ENCODE measurements at places on chromosomes 1 and 21.

- no peak for DNase-seq
Observed at GRCh38 chr21:44510508-44511218, 29.3 kb downstream of the KRTAP10-1 start.

DNA sequence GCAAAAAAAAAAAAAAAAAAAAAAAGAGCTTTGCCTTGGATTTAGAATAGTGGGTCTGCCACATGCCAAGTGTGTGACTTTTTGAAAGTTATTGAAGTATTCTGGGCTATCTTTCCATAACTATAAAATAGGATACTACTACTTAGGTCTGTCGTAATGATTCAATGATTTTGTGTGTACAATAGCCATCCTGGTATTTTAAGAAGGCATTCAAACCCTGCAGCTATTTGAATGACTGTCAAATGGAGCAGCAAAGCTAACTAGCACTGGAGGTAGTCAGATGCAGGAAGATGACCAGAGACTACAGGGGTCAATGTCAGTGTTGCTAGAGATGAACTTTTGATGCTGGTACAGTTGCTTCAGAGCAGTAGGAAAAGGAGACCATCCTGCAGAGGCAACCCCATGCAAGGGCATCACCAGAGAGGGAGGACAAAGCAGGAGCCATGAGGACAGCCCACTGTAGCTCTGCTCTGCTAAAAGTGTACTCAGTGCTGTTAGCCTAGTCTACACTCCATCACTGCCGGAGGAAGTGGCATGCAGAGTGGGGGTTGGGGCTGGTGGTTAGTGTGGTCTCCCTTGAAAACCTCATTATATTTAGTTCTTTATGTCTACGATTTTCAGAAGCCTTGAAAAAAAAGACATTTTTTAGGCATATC is 29.0 kb downstream of the DUSP10 start:
- no peak for DNase-seq

DNA sequence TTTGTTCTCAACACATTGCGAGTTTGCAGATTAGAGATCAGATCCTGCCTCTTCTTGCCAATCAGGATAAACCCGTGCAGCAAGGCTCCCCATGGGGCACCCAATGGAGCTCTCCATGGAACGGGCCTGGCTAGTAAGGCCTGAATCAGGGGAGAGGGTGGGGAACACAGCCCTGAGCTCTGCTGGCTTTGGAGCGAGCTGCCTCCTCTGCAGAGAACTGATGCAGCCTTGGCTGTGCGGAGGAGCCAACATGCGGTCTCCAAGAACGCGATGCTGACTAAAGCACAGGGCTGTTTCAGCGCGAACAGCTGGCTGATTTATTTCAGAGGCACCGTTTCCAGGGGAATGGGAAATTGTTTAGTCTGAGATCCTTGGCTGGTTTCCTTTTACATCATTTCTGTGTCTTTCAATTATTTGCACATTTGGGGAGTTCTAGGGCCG is 139.7 kb downstream of the TSEN15 start:
- DNase-seq, result no peak

- DNase-seq, result no peak
Observed at GRCh38 chr1:115492880-115493279, 148.9 kb upstream of the VANGL1 start.

DNA sequence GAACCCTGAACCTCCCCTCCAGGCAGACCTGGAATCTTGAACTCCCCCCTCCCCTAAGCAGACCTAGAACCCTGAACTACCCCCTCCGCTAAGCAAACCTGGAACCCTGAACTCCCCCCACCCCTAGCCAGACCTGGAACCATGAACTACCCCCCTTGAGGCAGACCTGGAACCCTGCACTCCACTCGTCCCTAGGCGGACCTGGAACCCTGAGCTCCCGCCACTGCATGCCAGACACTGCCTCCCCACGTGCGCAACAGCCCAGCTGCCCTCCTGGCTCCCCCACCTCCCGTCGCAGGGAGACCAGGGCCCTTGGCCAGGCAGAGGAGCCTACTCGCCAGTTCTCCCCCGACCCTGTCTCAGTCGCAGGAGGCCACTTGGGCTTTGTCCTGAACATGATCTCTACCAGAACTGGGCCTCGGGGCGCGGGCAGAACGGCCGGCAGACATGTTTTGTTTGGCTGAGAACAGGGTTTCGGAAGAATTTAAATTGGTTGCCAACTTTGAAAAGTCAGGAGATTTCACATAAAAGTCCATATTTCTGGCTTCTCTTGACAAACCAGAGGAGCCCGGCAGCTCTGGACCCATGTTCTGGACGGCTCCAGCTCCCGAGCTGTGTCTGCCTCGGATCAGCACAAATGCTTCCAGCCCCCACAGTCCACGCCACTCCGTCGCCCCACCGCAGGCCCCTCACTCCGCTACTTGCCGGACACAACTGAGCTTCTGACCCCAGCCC is 9.2 kb upstream of the PLEKHG5 start:
- no peak for DNase-seq

- no peak for DNase-seq
Observed at GRCh38 chr1:224751624-224752311, 135.7 kb downstream of the CNIH3 start.

DNA sequence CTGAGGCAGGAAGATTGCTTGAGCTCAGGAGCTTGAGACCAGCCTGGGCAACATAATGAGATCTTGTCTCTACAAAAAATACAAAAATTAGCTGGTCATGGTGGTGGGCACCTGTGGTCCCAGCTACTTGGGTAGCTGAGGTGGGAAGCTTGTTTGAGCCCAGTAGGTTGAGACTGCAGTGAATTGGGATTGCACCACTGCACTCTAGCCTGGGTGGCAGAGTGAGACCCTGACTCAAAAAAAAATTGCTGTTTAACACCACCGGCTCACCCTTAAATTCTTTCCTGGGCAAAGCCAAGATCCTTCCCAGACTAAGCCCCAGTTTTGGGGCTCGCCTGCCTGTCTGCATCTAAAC is 6.6 kb upstream of the NSUN4 start:
- DNase-seq, result no peak

DNA sequence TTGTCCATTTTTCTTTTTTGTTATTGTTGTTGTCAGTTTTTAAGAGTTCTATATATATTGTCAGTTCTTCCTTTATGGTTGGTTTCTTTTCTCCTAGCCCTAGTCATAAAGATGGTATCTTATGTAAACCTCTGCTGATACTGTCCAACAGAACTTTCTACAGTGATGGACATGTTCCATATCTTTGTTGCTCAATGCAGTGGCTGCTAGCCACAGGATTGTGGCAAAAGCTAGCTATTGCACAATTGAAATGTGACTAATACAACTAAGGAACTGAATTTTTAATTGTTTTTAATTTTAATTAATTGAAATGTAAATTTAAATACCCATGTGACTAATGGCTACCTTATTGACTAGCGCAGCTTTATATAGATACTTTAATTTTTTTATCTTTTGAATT is 411.8 kb upstream of the PTBP2 start:
- DNase-seq, result no peak

DNA sequence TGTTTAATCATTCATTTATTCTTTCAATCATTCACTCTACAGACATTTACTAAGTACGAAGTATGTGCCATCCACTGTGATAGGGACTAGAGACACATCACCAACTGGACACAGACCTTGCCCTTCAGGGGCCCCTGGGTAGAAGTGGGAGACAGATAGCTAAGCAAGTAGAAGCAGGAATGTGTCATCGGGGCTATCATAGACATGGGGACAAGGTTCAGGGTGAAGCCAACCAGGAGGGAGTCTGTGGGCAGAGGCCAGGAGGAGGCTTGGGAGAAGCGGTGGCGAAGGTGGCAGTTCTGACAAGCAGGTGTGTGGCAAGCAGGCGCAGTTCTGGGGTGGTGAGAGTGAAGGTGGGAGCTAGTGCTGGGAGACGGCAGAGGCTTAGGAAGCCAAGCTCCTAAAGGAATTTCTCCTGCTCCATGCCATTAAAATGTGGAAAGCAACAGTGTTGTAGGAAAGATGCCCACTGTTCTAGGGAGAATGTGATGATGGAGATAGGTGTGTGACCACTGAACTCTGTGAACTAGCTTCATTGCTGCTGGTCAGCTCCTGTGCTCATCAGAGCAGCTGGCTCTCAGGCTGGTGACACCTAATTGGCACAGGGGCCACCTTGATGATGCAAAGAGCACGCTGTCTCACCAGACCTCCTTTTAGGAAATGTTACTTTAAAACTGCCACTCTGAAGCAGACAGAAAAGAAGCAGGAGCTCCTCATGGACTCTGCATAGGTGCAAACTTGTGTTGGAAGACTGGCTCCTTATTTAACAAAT is 79.7 kb upstream of the LPGAT1 start:
- no peak for DNase-seq

- no peak for DNase-seq
Observed at GRCh38 chr1:117606649-117607430, 992 bp downstream of the TENT5C start.

DNA sequence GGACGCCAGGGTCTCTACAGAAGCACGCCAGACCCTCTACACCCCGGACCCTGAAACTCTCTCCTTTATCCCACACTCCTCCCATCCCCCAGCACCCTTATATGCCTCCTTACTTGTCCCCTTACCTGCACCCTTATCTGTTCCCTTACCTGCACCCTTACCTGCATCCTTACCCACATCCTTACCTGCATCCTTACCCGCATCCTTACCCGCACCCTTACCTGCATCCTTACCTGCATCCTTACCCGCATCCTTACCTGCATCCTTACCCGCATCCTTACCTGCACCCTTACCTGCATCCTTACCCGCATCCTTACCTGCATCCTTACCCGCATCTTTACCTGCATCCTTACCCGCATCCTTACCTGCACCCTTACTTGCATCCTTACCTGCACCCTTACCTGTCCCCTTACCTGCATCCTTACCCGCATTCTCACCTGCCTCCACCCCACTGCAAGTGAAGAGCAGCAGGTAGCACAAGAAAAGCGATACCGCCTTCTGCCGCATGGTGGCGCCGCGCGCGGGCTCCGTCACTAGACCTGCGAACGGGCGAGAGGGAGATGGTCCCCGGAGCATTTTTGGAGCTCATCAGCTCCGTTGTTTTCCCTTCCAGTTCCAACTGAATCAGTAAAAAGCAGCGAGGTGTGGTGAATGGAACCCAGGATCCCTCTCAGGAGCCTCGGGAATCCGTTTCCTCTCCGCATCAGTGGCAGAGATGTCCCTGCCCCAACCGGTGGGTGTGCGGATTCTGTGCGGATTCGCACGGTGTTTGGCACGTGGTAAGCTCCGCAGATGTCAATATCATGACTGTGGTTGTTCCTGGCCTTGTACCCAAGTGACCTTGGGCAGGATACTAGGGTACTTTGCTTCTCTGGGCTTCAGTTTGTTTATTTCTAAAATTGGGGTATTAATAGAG is 2.9 kb downstream of the IFI6 start:
- no peak for DNase-seq

- DNase-seq, result no peak
Observed at GRCh38 chr1:118982821-118983557, 5.2 kb downstream of the TBX15 start.

DNA sequence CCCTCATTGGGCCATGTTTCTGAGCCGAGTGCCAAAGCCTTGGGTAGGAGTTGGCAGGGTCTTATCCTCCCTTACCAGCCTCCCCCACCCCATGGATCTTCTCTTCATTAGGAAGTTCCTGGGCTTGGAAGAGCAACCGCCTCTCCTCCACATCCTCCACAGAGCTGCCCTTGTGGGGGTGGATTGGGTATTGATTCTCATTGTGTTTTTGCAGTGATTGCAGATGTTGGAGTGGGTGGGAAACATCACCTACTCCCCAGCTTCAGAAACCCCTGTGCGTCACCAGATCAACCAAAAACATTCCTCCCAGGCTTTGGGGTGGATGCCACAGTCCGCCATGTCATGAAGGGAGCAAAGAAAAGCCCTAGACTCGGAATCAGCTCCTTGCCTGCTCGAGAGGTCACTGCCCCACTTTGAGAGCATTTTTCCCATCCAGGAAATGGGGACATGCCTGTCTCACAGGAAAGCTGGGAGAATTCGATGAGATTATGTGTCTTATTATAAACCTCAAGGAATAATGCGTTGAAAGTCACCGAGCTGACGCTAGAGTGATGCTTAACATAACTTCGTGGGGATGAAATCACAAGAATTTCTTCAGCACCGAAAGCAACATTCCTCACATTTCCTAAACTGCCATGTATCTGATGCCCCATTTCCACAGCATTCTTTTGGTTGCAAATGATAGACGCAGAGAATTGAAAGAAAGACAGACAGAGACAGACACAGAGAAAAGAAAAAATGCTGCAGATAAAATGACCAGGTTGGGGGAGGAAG is 44.7 kb upstream of the ZBTB40 start:
- DNase-seq, result no peak

DNA sequence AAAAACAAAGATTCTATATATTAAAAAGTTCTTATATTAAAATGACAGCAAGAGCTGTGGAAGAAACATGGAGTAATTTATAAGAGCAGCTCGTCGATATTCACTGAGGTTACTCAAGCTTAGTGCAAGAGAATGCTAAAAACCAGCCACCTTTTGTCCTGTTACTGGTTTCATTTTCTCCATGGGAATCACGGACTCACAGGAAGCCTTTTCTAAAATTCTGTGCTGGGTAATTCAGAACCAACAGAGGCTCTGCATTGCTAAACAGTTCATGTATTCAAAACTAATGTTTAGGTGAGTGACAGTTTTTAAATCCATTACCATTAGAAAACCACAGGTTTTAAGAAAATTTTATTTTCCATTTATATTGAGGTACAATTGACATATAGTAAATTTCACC is 147.8 kb upstream of the MAP1LC3C start:
- no peak for DNase-seq

DNA sequence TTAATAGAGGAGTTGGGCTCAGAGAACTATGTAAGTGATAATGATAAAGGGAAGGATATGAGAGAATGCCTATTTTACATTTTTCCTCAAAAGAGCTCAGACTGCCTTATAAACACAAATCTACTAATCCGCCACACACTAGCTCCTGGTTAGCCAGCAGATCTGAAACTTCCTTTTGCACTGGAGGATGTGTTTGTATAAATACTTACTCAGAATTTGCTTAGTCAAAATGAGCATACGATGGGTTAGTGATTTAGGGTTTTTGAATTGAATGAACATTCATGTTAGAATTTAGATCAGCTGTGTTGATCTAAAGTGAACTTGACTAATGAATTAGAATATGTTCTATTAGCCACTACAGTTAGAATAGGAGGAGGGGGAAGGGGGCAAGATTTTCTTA is 9.1 kb upstream of the IER5 start:
- no peak for DNase-seq

DNA sequence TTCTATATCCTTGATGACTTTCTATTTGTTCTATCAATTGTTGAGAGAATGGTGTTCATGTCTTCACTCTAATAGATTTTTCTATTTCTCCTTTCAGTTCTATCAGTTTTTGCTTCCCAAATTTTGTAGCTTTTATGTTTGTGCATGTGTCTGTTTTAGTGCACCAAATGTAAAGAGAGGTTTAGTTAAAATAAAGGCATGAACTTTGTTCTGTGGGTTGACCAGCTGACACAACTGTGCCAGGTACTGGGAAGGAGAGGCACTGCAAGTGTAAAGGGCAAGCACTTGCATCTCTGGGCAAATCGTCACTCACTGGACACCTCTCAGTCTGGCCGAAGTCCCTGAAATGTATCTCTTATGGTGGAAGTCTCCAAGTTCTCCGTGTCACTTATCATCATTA is 38.6 kb upstream of the ABCD3 start:
- DNase-seq, result no peak

GRCh38 chr1:78410643-78411042 is 80.1 kb upstream of the PTGFR start:
- no peak for DNase-seq

Measured in brain pericyte (primary cell).